Hypothalamus (tissue), 51 donors: ENCODE measurements at places on chromosomes 1 and 21.

DNA sequence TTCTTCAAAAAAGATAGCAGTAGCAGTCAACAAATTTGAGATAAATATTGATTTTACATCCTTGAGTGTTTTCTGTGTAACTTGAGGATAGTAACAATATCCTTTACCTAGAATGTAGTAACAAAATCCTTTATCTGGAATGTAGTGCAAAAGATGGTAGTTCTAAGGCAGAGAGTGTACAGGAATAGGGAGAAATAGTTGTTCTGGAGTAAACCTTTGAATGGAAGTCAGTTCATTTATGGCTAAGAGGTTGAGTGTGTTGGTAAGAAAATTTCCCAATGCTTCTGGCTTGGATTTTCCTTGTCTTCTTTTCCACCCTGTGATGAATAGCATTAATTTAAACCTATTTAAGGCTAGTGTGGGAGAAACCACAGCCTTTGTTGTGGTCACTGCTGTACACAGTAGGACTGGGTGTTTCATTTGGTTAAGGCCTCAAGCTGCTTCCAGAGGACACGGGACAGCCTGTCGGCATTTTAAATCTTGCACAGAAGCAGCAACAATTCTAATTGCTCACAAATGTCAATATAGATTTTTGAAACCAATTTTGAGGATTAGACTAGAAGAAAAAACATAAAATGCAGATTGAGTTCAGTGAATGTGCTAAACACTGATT is 11.3 kb downstream of the NFIA start:
- no peak for DNase-seq

GRCh38 chr1:247387096-247387495 is 28.9 kb upstream of the NLRP3 start:
- no peak for DNase-seq

DNA sequence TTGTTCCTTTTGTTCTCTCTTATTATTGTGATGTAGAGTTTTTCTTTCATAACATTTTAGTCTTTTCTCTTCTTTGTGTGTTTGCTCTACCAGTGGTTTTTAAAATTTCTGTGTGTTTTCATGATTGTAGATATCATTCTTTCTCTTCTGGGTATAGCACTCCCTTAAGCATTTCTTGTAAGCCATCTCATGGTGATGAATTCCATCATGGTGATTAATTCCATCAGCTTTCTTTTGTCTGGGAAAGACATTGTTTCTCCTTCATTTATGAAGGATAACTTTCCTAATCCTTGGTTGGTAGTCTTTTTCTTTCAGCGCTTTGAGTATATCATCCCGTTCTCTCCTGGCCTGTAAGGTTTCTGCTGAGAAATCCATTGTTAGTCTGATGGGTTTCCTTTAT is 22.7 kb downstream of the CD55 start:
- no peak for DNase-seq

DNA sequence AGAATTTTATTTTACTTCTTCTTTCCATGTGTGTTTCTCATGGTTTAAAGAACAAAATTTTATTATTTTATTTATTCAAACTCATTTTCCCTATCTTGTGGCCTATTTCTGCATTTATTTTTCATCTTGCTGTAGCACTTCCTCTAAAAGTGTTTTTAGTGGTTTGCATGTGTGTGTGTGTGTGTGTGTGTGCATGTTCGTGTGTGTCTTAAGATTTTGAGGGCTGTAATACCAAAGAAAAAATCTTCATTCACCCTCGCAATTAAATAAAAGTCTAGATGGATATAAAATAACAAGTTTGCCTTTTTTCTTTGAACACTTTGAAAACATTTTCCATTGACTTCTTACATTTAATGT is 24.6 kb upstream of the FCRL3 start:
- no peak for DNase-seq

DNA sequence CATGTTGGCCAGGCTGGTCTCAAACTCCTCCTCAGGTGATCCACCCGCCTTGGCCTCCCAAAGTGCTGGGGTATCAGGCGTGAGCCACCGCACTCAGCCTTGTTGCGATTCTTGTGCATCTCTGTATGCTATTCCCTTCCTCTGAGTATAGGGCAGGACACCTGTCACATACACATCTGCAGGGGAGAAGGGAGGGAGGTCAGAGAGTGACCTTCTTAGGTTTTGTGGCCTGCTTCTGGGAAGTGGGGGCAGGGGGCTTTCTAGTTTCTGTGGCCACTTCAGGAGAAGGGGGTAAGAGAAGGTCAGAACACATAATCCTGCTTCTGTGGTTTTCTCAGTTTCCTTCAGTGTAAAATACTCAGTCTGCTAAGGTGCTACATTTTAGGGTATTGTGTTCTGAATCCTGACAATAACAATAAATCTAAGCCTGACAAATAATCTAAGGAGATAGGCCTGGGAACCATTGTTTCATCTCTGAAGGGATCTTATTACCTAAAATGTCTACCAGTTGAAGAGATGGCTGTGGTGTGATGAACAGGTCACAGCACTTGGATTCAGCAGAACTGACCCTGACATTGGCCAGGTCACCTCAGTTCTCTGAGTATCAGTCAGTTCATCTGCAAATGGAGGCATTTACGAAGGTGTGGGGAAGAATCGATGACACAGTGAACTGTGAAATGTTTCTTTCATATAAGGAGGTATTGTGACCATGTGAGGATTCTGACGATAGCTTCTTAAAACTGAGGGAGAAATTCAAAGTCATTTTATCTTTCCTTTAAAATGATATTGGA is 212.6 kb upstream of the L1TD1 start:
- DNase-seq: no peak

DNA sequence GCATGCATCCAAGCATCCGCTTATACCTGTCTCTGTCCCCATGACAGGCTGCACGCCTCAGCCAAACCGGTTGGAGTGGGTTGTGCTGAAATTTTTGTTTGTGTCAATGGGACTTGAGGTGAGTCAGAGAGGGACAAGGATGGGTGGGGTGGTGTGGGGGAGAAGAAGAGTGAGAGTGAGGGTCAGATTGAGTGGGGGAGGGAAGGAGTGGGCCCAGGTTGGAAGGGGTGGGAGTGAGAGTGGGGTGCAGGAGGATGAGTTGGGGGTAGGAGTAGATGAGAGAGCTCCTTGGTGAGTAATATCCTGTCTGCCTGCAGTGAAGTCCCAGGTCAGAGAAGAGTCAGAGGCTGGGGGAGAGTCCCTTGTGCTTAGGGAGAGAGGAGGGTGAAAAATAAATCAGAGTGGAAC is 3.3 kb upstream of the NECTIN4 start:
- DNase-seq: no peak

DNA sequence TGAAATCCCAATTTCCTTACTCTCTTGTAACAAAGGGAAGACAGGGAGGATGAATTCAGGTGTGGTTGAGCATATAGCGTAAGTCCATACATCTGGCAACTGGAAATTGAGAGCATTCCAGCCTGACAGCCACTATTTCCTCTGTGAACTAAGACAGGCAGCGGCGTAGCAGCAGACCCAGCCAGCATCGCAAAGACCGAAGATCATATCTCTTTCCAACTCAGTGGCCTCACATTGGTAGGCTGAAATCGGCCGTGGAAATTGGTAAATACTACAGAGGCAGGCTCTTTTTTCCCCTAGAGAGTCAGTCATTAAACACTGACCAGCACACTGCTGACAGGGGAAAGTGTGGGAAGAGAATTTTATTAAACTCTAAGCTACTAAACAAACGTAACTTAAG is 43.4 kb downstream of the TARBP1 start:
- no peak for DNase-seq

- DNase-seq: no peak
These were observed 38.3 kb downstream of the NCF2 start for GRCh38 chr1:183551924-183552323.
